ENCODE measurements at places on chromosomes 5 and 9.
A peak's percentile ranks its signal among the peaks of the same experiment; 100 is the strongest.

DNA sequence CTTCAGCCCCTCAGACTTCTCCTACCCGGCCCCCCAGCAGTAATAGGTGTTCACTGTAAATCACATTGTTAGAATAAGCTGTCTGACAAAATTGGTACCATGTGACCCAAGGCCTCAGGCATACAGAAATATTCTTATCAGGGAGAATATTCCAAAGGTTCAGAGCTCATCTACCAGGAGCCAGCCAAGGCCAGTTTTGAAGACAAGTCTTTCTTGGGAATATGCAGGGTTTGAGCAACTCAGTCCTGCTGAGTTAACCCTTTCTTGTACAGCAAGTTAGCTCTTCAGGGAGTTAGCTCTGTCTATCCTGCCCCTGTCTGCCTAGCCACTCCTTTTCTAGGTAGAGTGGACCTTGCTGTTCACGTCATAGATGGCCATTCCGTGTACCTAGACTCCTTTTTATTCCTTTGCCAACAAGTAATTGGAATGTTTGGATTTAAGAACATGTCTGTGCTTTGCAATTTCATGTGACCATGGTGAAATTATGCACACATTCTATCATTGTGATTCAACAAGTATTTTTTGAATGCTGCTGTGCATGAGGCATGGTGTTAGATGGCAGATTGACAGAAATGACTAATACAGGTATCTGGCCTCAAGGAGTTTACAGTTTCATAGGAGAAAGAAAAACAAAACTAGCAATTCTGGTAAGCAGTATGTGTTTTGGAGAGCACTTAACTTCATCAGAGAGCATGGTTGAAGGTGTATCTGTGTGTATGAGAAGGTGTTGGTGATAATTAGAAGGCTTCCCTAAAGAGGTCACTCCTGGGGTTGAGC lies 22.6 kb downstream of the TGFBR1 start:
- no peak for DNase-seq

- no peak for DNase-seq
These were observed 1.6 kb downstream of the BASP1 start for GRCh38 chr5:17219006-17219422.

- no peak for DNase-seq
These were observed 193.6 kb downstream of the ZSWIM6 start for GRCh38 chr5:61525512-61526206.

DNA sequence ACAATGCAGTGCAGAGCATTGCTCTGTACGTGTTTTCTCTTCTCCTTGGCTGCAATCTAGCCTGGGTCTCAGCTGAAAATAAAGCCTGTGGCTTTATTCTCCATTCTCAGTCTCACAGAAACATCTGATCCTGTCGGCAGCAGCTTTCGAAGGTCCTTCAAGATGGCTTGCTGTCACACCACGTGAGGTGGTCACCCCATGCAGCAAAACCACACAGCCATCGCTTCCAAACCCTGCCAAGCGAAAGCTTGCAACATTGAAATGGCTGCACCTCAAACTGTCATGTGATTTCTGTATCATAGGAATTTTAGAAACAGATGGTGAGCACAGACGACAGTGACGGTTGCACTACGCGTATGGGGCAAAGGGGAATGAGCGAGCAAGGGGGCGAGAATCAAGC lies 98.5 kb upstream of the SMARCA2 start:
- DNase-seq = no peak

- no peak for DNase-seq
These were observed 272.6 kb upstream of the KCNN2 start for GRCh38 chr5:114089259-114089658.

- no peak for DNase-seq
These were observed 155.8 kb downstream of the DEPDC1B start for GRCh38 chr5:60544142-60544541.

GRCh38 chr9:75071530-75072122 lies 16.3 kb downstream of the NMRK1 start:
- DNase-seq = no peak

DNA sequence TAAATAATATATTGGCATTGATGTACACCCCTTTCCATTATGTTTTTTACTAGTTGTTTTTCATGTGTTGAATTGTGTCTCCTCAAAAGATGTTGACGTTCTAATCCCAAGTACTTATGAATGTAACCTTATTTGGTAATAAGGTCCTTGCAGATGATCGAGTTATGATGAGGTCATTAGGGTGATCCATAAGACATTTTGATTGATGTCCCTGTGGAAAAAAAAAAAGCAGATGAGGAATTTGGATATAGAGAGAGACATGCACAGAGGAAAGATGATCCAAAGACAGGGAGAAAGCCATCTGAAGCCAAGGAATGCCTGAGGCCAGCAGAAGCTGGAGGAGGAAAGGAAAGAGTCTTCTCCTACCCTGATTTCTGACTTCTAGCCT lies 632.7 kb downstream of the TLR4 start:
- DNase-seq = no peak

DNA sequence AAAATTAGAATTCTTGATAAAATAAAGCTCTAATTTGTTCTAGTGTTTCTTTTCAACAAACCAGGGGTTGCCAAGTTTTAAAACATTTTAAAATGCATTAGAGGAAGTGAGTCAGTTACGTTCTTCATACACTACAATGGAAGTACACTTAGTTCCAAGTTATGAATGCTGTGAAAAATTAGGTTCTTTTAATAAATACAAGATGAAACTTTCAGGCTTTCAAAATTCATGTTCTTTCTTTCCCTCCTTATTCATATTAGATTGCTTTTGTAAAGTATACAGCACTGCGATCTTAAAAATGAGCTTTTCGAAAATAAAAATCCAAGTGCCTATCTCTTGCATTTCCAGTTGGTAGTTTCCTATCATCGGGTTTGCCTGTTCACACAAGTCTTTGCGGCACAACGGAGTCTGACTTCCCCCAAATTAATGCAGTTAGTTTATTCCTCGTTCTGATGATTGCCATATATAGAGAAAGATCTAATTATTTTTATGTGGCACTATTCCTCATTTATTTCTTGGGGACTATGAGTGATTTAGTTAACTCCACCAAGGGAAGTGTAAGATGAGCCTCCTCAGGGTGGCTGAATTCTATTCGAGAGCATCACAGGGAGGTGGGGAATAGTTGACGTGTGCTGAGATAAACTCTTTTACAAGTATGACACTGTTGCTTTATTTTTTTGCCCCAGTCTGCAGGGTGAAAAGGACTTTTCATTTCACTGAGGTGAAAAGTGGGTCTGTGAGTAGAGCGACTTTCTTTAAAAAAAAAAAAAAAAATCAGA lies 238.2 kb downstream of the CD180 start:
- DNase-seq = no peak

GRCh38 chr5:57417971-57418370 lies 64.6 kb downstream of the ACTBL2 start:
- no peak for DNase-seq

GRCh38 chr5:96000308-96000707 lies 38.7 kb upstream of the ELL2 start:
- DNase-seq = no peak

GRCh38 chr9:95815133-95815532 lies 60.4 kb upstream of the ERCC6L2 start:
- DNase-seq = no peak

DNA sequence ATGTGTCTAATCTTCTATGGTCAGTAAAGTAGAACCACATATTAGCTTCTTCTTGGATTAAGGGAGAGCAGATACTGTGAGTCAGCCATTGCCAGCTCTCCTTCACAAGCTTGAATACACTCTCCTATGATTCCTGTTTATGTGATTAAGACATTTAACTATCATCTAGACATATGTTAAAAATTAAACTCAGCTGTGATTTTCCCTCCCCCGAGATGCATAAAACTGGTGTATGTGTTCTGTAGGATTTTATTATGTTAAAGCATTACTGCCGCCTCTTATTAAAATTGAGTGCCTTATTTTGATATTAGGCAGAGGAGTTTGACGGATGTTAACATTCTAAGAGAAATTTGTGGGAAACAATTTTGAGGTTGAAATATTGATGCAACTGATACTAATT lies 114.6 kb downstream of the ACTBL2 start:
- no peak for DNase-seq

DNA sequence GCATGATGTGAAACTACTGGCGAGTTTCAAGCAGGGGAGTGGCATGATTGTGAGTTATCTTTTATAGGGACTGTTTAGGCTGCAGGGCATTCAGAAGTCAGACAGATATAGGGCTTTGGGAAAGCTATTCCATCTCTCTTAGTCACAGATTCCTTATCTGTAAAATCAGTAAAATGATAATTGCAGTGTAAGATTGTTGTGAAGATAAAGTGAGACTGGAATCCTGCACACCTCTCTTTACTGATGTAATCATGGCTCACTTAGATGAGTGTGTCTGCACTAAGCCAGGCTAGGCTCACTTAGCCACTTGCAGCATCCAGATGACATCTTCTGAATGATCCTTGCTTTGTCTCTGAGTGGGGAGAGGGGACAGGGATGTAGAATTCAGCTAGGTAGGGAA lies 81.8 kb upstream of the MAMDC2 start:
- DNase-seq = no peak

DNA sequence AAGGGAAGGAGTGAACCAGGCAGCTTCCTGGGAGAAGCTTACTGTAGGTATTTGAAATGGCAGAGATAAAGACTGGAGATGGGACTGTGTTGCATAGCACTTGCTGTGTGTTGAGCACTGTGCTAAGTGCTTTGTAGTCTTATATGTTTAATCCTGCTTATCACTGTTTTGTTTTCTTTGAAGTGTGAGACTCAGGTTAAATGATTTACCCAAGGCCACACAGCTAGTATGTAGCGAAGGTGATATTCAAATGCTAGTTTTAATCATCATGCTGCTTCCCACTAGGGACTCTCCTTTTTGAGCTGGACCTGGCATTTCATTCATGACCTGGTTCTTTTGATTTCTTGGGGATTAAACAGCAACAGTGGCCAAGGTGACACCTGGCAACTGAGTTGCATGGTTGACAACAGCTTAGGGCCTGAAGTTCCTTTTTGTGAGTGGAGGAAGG lies 35.3 kb upstream of the SPRY4 start:
- DNase-seq = no peak

DNA sequence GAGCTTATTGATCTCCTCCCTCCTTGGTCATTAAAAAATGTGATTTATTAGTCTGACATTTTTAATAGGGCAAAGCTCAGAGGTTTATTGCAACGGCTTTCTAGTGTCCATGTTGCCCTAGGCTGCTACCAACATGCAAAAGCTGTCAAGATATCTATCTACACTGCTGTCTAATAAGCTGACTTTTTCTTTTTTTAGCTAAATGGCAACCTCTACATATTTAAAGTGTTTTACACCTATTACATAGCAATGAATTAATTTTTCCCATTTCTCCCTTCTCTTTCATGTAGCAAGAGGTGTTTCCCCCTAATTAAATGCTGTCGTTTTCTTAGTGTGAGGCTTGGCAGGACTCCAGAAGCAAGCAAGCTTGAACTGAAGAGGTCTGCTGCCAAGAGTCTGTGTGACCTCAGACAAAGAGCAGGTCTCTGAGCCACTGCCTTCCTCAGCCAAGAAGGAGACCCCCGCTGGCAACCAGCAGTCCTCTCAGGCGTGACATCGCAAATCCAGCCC lies 79.4 kb downstream of the GAS1 start:
- DNase-seq = peak; percentile 75

DNA sequence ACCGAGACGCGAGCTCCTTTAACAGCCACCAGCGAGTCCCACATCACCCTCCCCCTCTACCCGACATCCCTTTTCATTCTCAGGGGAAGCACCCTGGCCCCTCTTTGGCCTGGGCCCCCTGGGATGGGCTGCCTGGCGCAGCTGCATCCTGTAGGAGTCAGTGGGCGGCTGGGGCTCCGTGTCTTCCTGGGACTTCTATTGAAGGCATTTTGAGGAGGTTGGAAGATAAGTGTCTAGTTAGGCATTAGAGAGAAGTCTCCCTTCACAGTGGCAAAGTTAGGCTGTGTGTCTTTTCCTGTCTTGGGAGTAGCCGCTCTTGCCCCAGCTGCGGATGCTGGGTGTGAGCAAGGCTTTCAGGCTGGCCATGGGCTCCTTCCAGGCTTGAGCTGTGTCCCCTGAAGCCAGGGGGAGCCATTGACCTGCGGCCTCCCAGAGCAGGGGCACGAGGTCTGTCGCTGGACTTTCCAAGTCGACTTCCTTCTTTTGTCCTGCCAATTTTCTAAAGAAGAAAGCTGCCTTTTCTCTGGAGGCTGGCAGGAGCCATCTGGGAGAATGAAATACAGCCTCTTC lies 18.6 kb upstream of the NKD2 start:
- DNase-seq = no peak

GRCh38 chr5:95007921-95008597 lies 276.8 kb downstream of the MCTP1 start:
- DNase-seq = no peak

- DNase-seq = no peak
These were observed 45.0 kb downstream of the MRPL36 start for GRCh38 chr5:1754531-1755220.

GRCh38 chr5:178486239-178486641 lies 104.0 kb downstream of the COL23A1 start:
- DNase-seq = no peak

DNA sequence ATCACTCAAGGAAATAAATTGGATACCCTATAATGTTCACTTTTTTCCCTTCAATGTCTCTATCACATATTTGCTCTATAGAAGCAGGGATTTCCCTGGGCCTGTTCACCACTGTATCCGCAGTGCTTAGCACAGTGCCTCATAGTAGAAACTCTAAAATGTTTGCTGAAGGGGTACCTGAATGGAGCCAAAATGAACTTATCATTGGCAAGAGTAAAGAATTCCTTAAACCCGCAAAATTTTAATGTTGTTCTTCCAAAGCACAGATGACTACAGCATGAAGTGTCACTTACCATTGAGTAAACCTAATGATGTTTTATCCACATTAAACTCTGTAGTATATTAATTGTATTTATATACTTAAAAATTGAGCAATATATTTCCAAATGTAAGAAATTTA lies 96.1 kb downstream of the JAKMIP2 start:
- no peak for DNase-seq

DNA sequence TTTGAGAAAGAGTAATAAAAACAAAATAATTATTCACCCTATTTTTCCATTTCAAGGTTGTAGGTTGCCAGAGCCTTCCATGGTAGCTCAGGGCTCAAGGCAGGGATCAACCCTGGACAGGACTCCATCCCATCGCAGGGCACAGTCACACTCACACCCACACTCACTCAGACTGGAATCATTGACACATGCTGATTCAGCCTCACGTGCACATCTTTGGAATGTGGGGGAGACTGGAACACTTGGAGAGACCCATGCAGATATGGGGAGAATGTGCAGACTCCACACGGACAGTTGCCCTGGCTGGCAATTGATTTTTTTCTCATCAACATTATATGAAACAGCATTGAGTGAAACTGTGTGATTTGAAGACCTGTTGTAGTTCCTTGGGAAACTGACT lies 234.1 kb downstream of the ADGRV1 start:
- no peak for DNase-seq

DNA sequence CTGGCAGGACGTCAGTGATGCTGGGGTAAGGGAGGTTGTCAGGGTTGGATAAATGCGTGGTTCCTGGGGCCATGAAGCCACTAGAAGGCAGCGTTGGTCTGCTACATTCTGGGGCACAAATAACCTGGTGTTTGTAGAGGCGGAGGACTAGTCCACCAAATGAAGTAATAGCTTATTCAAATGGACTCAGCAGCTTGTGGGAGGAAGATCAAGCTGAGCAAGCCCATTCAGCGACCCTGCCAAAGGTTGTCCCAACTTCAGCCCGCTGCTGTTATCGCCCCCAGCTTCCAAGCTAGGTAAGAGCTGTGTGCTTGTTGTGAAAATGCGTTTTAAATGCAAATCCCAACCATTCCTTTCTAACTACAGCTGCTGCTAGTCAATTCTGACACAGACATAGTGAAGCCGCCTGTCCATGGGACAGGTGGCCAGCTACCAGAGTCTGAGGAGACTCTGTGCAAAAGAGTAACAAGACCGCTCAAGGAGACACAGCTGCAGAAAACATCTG lies 7.6 kb upstream of the FAM240B start:
- no peak for DNase-seq

- no peak for DNase-seq
These were observed 20.7 kb downstream of the CEMIP2 start for GRCh38 chr9:71747576-71747975.
